NCI-H187 treated with DMSO at 0.1 percent for 48 hours (cell line): ENCODE measurements at places on chromosomes 5 and 9.

DNA sequence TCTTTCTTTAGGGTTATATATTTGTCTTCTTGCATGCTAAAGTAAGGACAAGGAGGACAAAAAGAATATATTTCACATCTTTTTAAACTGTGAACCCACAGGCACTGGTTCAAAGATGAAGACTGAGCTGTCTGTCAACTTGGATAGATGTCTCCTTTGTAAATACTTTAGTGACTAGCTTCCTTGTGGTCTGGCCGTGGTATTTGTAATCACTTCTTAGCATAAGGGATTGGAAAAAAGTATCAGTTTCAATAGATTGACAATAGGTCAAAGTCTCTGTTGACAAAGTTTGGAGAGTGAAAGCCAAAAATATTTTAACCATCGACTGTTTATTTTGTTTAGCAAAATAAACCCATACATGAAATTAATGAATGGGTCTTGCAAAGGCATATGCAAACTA is 91.4 kb downstream of the TMEM167A start:
- no peak for DNase-seq

GRCh38 chr9:16058131-16058549 is 505.3 kb downstream of the CCDC171 start:
- DNase-seq = no peak

DNA sequence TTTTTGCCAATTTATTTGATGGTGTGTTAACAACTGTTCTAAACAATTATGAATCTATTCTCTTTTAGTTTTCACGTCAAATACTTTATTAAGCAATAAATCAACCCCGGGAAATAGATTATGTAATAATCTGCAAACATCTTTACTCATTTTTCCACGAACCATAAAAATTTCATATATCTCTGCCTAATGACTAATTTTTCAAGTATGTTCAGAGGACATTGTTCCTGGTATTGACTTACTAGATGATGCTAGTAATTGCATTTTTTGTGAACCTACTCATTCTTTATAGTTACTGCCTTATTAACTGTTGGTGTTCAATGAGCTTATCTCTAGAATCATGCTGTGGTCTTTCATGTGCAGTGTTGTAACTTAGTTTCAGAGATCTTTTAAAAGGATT is 41.0 kb upstream of the FBN2 start:
- DNase-seq = no peak

GRCh38 chr9:27791311-27791710 is 218.0 kb upstream of the C9orf72 start:
- no peak for DNase-seq

GRCh38 chr5:43268188-43268820 is 44.9 kb downstream of the HMGCS1 start:
- DNase-seq = no peak

GRCh38 chr5:16531063-16531648 is 65.6 kb upstream of the ZNF622 start:
- DNase-seq = no peak

- DNase-seq = no peak
Observed at GRCh38 chr9:5326187-5326586, 13.5 kb downstream of the RLN1 start.

- DNase-seq = no peak
Observed at GRCh38 chr9:69085569-69086283, 50.2 kb downstream of the FXN start.

DNA sequence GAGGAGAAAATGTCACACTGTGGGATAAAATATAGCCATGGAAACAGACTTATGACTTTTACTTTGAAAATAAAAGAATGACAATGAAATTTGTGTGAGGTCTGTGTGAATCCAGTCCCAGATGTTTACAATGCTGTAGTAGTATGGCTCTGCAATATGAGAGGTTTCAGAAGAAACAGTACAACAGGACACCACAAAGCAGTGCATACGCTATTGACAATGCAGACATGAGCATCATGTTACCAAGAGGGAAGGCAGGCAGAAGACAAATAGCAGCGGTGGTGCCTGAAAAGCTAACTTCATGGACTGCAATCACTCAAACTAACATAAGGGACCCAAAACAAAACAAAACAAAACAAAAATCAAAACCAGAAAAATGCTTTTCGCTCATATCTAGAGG is 1.8 kb downstream of the FGF10 start:
- DNase-seq = no peak

- no peak for DNase-seq
Observed at GRCh38 chr9:13137426-13137825, 142.1 kb downstream of the MPDZ start.

DNA sequence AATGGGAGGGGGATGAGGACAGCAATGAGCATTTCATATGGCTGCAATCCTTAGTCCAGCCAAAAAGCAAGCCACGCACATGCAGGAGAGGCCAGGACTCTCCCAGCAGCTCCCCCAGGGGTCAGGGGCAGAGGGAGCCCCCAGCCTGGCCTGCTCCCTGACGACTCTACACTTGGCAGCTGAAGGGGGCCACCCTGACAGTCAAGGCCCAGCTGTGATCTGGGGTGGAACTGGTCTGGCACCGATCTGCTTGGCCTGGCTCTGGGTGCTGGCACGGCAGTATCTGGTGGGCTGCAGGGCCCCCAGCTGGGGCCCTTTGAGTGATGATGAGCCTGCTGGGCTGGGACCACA is 118.1 kb downstream of the ADAMTS2 start:
- DNase-seq = no peak

DNA sequence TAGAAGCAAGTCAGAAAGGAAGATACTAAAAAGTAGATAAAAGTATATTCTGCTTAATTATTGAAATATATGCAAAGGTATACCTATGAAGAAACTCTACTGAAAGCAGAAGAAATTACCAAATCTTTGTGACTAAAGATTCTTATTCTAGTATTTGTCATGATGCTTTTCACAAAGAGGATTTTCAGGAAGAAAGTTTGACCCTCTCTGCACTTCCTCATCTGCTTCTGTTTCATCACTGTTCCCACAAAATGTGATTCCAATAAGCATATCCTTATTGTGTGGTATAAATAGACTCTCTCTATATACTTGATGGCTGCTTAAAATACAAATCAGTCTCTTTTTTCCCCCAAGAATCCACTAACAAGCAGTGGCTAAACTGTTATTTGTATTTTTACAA is 2139.6 kb upstream of the ACO1 start:
- DNase-seq = no peak

GRCh38 chr5:150304481-150305081 is 1.9 kb upstream of the ARSI start:
- DNase-seq = no peak

- no peak for DNase-seq
Observed at GRCh38 chr5:36944607-36945225, 68.1 kb downstream of the NIPBL start.

- no peak for DNase-seq
Observed at GRCh38 chr9:70003901-70004714, 39.5 kb upstream of the MAMDC2 start.

GRCh38 chr5:21574438-21574837 is 1278.7 kb downstream of the CDH12 start:
- DNase-seq = no peak

GRCh38 chr5:32153723-32154122 is 20.4 kb downstream of the GOLPH3 start:
- DNase-seq = no peak

- DNase-seq = no peak
Observed at GRCh38 chr9:21266733-21267484, 27.1 kb upstream of the IFNA14 start.

DNA sequence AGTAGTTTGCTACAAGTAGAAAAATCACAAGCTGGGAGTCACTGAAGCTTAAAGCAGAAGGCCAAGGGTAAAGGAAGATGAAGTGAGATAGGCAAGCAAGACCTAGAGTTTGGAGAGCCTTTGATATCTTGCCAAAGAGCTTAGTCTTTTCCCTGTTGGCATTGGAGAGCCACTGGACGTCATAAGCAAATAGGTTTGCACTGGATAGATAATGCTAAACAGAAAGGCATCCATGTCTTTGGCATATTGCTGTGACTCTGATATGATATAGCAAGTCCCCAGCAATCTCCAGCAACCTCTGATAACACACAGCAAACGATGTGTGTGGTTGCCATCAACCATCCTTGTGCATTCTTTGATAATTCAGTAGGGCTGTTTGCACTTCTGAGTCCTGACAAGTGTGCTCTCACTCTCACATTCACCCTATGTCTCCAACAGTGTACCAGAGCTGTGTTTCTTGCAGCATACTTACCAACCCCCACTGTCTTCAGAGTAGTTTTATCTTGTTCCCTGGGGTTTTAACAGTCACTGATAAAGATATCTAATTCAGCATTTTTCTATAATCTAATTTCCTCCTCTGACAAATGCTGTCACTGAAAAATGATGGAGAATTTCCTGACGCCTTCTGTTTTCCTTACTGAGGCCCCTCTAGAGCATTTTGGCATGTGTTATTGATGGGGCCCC is 16.9 kb upstream of the FREM1 start:
- DNase-seq = no peak

GRCh38 chr9:83596899-83597504 is 25.9 kb upstream of the IDNK start:
- no peak for DNase-seq

DNA sequence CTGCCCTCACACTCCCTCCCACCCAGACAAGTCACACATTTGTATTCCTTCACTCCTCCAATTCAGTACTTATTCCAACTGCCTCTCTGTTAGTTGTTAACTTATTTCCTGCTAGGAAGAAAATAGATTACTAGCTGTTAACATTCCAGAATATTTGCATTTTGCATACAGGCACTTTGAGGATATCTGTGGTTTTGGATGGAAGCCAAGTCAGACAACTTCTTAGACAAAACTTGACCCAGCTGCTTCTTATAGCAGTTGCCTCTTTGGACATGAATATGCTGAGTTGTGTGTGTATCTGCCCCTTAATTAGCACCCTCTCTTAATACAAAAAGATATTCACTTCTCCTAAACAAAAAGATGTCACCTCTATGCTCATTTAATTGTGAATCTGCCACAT is 1280.6 kb upstream of the ACO1 start:
- no peak for DNase-seq

DNA sequence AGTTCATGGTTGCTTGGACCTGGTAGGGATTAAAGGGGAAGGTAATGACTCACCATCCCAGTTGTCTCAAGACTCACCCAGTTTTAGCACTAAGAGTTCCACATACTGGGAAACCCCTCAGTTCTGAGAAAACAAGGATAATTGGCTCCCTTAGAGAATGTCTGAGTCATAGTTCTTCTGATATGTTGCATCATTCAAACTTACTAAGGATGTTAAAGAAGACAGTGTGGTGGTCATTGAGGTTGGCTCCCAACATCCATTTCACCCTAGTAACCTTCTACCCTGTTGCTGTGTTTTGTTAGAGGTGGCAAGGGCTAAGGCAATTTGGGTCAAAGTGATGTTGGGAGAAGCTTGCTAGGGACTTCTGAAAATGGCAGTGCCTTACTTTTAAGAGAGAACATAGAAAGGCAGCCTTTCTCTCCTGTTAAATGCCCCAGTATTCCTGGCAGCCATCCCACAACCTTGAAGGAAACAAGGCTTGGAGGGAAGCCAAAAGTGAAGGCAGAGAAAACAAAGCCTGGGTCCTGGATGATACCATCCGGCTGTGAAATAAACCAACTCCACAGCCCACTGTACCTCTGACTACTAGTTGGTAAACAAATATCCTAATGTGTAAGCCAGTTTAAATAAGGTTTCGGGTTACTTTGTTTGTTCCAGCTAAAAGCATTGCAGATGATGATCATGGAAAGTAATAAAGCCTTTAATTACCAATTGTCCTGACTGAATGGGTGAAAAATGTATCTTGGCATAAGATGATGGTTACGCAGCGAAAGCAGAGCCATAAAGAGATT is 80.4 kb upstream of the ADAMTSL1 start:
- DNase-seq = peak; percentile 38

- no peak for DNase-seq
Observed at GRCh38 chr5:167308466-167308865, 983.0 kb upstream of the WWC1 start.

DNA sequence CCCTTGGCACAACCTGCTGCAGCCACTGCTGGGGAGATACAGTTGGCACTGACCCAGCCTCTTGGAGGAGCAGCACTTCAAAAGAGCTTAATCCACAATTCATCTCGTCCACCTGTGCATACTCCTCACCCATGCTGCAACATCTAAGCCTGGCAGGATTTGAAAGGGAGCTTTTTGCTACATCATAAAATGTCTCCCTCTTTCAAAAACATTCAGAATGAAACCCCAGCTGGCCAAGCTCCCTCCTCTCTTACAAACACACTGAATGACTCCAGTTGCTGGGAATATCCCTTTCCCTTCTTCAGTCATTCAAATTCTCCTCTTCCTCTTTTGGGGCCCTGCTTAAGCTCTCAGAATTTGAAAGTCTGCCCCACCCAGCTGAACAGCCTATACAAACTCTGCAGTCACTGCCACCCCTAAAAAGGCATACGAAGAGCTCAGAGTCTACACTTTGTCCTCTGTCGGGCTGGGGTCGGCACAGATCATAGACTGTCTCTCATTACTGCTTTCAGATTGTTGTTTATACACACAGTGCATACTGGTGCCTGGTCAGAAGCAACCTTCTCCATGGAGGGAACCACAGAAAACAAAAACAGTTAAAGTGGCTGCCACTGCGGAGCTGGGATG is 8.8 kb upstream of the C5orf15 start:
- DNase-seq = no peak

DNA sequence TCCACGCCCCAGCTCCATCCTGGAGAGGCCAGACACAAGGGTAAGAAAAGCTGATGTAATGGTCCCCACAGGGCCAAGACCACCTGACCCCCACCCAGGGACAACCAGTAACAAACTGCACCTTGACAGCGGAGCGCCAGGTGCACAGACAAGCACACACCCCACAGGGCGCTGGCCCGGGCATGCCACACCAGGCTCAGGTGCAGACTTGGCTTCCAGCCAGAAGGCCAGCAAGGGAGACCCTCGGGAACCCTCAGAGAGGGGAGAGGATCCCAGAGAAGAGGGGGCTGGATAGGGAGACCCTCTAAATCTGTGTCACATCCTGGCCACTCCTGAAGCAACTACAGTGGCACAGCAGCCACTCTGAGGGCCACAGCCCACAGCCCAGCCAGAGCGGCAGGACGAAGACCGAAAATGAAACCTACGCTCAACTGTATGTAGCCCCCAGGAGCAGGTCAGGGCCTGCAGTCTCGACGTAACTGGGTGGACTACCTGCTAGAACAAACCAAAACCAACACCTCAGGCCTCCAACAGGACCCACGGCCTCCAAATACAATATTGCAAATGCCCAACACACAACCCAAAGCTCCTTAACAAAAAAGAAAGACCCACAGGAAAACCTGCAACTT is 18.5 kb downstream of the CAMSAP1 start:
- DNase-seq = no peak

- no peak for DNase-seq
Observed at GRCh38 chr5:28544501-28544900, 1506.1 kb upstream of the CDH9 start.
